Activated CD4-positive, alpha-beta T cell treated with anti-CD3 and anti-CD28 coated beads, Interleukin-2, amount 10 ng/mL, durations not matched to agents 24 days and 14 days (primary cell): ENCODE measurements at places on chromosomes 1 and 21. TPM values are rescaled to one million over a fixed set of nuclear protein-coding genes. Genes with fewer than 3 reads are reported as not detected.

DNA sequence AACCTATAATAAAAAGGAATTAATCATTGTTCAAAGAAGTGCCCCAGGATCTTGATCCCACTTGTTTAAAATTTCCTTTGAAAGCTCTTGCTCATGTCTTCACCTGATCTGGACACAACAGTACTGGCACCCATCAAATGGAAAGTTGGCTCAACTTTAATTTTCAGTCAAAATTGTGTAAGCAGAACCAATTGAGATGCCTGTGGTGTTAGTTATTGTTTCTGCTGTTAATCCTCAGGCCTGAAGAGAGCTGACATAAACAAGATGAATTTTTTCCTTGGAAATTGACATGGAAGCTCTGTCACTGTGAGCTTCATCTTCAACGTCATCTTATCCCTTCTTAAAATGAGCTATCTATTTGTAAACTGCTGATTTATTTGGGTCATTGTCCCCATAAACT lies 88.3 kb upstream of the TNFSF4 start:
- no peak for DNase-seq

GRCh38 chr1:91754348-91754747 lies 131.6 kb downstream of the TGFBR3 start:
- peak; percentile 71 for DNase-seq

- no peak for DNase-seq
These were observed 15.5 kb downstream of the CNIH3 start for GRCh38 chr1:224631462-224632115.

- DNase-seq, result no peak
These were observed 23.2 kb downstream of the TRIM45 start for GRCh38 chr1:117098287-117098890.

DNA sequence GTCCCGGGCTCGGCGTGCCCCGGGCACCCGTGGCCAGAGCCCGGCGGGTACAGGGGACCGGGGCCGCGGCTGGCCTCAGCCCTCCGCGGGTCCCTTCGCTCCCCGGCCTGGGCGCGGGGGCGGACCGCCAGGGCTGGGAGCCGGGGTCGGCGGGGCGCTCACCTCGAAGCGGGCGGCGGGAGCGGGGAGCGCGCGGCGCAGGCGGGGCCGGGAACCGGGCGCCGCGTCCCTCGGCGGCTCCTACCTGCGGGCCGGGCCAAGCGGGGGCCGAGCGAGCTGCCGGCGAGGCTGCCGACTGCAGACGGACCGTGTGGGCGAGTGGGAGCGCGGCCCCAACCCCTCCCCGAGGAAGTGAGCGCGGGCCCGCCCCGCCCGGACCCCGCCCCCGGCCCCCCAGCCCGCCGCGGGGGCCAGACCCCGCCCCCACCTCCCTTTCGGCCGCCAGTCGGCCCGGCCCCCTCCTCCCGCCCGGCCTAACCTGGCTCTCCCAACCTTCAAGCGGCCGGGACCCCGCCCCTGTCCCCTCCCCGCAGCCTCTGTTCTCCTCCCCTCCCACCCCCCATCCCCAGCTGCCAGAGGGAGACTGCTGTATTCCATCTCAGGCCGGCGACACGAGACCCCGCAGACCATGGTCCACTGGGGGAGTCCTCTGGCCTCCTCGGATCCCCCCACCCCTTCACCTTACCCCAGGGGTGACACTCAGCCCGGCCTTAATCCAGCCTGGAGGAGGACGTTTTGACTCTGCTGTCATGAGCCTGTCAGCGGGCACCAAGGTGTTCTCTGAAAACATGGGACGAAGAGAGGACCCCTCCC lies at the start of gene FHL3:
Gene FHL3 (minus strand): TSS at position 320 of the 813 bp plus-strand sequence. CDS start 6,102 bp downstream, outside the sequence.
- DNase-seq, result peak; percentile 83

GRCh38 chr1:177650947-177651346 lies 318.9 kb downstream of the SEC16B start:
- DNase-seq, result no peak

DNA sequence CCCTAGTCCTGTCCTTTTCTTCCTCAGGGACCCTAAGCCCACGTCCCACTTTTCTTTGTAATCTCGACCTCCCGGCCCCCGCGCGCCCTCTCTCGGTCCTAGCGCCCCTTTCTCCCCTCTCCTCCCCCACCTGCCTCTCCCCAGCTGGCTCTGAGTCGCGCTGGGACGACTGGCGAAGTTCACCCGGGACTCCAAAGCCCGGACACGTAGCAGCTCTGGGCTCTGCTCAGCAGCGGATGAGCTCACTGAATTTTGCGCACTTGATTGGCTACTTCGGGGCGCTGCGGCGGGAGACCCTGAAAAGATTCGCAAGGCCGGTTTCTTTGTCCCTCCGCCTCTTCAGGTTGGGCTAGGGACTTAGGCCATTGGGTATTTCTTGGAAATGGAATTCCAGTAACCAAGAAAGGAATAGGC lies 16.3 kb upstream of the ACKR1 start:
- peak; percentile 57 for DNase-seq

- no peak for DNase-seq
These were observed 38.0 kb downstream of the FOXO6 start for GRCh38 chr1:41399145-41399795.

GRCh38 chr1:226365831-226366231 lies 42.1 kb downstream of the PARP1 start:
- DNase-seq, result no peak

- DNase-seq, result no peak
These were observed 174.1 kb downstream of the PBX1 start for GRCh38 chr1:164733070-164733469.

DNA sequence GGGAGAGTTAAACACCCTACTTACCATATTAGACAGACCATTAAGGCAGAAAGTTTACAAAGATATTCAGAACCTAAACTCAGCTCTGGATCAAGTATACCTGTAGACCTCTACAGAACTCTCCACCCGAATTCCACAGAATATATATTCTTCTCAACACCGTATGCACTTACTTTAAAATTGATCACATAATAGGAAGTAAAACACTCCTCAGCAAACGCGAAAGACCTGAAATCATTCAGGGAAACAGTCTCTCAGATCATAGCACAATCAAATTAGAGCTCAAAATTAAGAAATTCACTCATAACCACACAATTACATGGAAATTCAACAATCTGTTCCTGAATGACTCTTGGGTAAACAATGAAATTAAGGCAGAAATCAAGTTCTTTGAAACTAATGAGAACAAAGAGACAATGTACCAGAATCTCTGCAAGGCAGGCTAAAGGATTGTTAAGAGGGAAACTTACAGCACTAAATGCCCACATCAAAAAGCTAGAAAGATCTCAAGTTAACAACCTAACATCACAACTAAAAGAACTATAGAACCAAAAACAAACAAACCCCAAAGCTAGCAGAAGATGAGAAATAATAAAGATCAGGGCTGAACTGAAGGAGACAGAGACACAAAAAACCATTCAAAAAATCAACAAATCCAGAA lies 19.1 kb downstream of the CD84 start:
- DNase-seq, result no peak

GRCh38 chr1:48823168-48823567 lies 46.5 kb upstream of the BEND5 start:
- DNase-seq, result no peak

- no peak for DNase-seq
These were observed 77.1 kb upstream of the NBL1 start for GRCh38 chr1:19567041-19567440.

CD101 gene
- 0.82 and 1.2 TPM in 2 replicates for total RNA-seq
